ENCODE measurements at places on chromosomes 12 and 14. TPM values are rescaled to one million over a fixed set of nuclear protein-coding genes. Genes with fewer than 3 reads are reported as not detected.

Gene CLEC14A
- total RNA-seq, result 167 TPM

Gene MYO1H
- total RNA-seq, result not detected

Gene NGB
- total RNA-seq, result not detected

Gene TULP3
- 22.4 TPM for total RNA-seq

Gene DCAF5
- 8.7 TPM for total RNA-seq

Gene SIX6
- total RNA-seq, result not detected

Gene GYS2
- not detected for total RNA-seq

Gene POLR3B
- total RNA-seq, result 11.9 TPM

Gene PPP2R5E
- 15.1 TPM for total RNA-seq

Gene PKP2
- total RNA-seq, result 1.3 TPM

Gene VRTN
- total RNA-seq, result not detected

Gene CCDC175
- total RNA-seq, result not detected

Gene IFNG-AS1
- not detected for total RNA-seq

Gene WNT1
- not detected for total RNA-seq

Gene DLK1
- total RNA-seq, result not detected

Gene AKAP5
- total RNA-seq, result 0.34 TPM

Gene TAS2R13
- 0.10 TPM for total RNA-seq

Gene CAPS2
- 0.27 TPM for total RNA-seq

Gene ZFYVE21
- total RNA-seq, result 90.2 TPM

Gene PIK3C2G
- 0.25 TPM for total RNA-seq

Gene LIN7A
- total RNA-seq, result 0.07 TPM

Gene DTX1
- total RNA-seq, result not detected

Gene OR4E1
- total RNA-seq, result not detected

Gene TRHDE
- not detected for total RNA-seq

Gene ALDH6A1
- total RNA-seq, result 7.1 TPM

Gene JPH4
- not detected for total RNA-seq

Gene RFX4
- not detected for total RNA-seq

Gene MGAT4C
- total RNA-seq, result not detected

Gene ZDHHC22
- not detected for total RNA-seq

Gene CMKLR1
- total RNA-seq, result not detected

Gene TMEM30B
- 0.20 TPM for total RNA-seq

Gene TAS2R19
- 0.53 TPM for total RNA-seq

Gene ADGRD1
- not detected for total RNA-seq

Gene ZNF385A
- total RNA-seq, result 3.1 TPM

Data from mammary microvascular endothelial cell (primary cell).